Midbrain (tissue), 1 donor: ENCODE measurements at places on chromosomes 11 and 22.

GRCh38 chr11:79437981-79438630 lies 2.7 kb downstream of the TENM4 start:
- no peak for DNase-seq

DNA sequence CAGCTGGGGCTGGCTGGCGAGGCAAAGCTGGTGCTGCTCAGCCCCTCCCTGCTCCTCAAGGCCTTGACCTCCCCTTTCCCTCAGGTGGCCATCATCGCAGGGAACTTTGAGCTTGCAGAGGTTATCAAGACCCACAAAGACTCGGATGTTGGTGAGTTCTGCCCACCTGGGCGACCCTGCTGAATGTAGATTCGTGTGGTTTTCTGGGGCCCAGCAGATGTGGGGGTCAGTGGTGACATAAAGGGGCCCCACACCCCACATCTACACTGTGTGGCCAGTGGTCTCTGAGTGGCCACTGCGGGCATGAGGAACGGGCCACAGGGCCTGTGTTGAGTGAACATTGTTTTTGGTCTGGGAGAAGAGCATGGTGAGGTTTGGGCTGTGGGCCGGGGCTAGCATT lies 11.9 kb downstream of the SHANK3 start:
- DNase-seq = no peak

DNA sequence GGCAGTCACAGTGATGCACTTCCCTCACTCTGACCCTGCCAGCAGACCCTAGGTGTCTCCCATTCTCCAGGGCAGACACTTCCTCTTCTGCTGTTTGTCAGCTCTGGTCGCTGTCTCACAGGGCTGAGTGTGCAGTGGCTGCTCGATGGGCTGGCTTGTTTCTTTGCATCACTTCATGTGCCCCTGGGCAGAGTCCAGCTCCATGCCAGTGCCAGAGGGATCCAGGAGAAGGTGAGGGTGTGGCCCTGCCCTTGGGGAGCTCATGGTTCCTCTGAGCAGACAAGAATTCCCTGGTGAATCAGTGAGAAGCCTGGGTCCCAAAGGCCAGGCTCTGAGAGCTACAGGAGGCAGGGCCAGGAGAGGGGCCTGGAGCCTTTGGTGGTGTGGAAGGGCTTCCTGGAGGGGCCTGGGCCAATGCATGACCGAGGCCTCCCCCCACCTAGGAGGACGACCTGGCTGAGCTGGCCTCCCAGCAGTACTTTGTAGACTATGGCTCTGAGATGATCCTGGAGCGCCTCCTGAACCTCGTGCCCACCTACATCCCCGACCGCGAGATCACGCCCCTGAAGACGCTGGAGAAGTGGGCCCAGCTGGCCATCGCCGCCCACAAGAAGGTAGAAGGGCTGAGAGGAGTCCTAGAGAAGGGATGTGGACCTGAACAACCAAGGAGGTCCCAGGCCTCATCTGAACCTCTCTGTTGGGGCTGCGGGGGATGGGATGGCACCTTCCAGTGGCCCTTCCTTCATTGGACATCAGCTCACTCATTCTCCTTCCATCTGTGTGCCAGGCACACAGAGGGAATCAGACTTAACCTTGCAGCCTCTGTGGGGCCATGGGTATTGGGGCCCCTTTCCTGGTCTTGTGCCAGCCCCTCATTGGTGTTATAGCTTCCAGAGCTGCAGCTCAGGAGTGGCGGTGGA lies 66.1 kb downstream of the MYO7A start:
- DNase-seq = no peak

DNA sequence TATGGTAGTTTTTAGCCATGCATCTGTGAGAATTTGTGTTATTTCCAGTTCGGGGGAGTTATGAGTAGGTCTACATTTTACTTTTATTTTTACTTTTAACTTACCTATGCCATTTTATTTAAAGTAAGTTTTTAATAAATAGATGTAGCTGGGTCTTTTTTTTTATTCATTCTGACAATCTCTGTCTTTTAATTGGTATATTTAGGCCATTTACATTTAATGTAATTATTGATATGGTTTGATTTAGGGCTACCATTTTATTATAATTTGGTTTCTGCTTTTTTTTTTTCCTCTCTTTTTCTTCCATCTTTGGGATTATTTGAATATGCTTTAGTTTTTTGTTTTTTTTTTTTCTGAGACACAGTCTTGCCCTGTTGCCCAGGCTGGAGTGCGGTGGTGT lies 1.9 kb downstream of the SWAP70 start:
- DNase-seq = no peak

- DNase-seq = no peak
Observed at GRCh38 chr11:121437018-121437685, 15.0 kb upstream of the SORL1 start.

DNA sequence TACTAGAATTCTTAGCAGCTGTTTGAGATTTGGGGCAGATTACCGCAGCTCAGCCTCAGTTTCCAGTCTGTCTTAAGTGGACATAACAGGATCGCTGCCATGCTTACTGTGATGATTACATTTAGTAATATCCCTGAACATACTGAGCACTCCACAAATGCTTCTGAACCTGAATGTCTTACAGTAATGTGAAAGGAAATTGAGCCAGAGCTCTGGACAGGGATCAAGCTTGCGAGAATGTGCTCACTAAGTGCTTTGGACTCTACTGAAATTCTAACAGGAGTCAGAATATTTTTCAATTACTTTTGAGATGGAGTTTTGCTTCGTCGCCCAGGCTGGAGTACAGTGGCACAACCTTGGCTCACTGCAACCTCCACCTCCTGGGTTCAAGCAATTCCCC lies 118.6 kb upstream of the RASSF10 start:
- DNase-seq = no peak

DNA sequence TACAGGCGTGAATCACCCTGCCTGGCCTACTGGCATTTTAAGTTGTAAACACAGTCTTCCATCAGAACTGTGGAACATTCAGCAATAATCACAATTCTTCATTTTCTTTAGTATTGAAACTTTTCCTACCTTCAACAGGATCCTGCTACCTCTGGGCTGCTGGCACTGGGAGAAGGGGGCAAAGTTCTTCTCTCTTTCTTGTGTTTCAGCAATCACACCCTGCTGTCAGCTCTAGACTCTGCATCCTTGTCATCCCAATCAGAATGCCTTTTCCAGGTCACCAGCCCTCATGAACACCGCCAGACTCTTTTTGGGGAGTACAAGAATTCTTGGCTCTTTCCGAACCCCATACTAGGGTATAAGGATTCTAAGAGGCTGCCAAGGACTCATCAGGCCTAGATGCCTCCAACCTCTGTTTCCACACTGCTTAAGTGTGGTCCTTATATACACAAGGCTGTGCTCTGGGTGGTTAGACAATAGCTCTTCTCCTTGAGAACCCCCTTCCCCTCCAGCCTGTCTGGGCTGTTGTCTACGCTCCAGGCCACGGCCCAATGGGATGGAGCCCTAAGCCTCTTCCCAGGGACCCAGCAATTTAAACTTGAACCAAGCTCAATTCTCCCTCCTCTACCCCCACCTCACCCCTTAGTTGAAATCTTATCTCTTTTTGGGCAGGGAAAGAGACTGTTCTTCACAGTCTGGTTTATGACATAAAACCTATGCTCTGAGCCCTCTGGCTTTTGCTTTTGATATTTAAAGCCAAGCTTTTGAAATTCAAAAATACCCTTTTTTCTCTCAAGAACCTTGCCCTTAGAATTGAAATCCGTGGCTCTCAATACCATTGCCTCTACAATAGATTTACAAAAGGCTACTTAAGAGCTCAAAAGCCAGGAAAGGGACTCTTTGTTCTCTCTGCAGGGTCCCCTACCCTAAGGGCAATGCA lies 327.4 kb downstream of the BUD13 start:
- DNase-seq = no peak

GRCh38 chr11:93738647-93739081 lies 2.6 kb downstream of the TAF1D start:
- no peak for DNase-seq

DNA sequence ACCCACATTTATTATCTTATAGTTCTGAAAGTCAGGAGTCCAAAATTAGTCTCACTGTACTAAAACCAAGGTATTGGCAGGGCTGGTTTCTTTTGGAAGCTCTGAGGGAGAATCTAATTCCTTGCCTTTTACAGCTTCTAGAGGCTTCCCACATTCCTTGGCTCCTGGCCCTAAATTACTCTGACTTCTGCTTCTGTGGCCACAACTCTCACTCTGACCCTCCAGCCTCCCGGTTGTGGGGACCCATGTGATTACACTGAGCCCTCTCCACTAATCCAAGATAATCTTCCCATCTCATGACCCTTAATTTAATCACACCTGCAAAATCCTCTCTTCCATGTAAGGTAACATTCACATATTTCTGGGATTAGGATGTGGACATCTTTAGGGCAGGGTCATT lies 110.9 kb downstream of the ARL14EP start:
- no peak for DNase-seq

DNA sequence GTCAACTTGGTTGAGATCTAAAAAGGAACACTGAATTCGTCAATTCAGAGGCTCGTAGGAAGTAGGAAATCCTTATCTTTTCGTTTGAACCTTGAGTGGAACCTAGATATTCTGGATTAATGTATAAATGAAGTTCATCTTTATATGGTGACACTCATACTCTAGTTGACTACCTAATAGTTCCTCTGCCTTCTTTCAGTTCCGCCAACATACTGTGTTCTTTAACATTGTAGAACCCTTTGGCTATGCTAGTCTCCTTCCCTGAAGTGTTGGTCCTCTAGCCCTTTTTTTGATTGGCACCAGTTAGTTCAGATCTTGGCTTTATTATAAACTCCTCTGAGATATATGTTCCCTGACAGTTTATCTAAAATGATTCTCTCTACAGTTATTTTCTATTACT lies 1.5 kb downstream of the ATM start:
- DNase-seq = no peak

- no peak for DNase-seq
Observed at GRCh38 chr11:15178214-15178613, 63.5 kb downstream of the INSC start.

DNA sequence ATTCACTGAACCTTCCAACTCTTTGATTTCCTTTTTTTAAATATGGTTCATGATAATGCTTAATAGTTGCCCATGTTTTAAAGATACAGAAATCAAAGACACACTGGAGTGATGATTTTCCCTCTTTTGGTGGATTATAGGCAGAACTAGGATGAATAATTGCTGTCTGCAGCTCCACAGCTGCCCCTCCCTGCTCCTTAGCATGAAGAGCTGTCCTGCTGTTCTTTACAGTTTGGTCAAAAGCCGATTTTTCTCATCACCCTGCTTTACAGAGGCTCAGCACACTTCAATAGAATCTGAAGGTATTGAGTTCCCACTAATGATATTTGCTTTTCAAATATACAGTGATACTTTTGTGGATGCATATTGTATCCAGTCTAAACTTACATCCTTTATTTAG lies 202.6 kb downstream of the AASDHPPT start:
- DNase-seq = no peak

- no peak for DNase-seq
Observed at GRCh38 chr11:17257196-17257595, 19.3 kb upstream of the NUCB2 start.

GRCh38 chr22:24159650-24160049 lies 21.6 kb upstream of the SUSD2 start:
- DNase-seq = no peak

- no peak for DNase-seq
Observed at GRCh38 chr11:70398834-70399680, 728 bp downstream of the CTTN start.

DNA sequence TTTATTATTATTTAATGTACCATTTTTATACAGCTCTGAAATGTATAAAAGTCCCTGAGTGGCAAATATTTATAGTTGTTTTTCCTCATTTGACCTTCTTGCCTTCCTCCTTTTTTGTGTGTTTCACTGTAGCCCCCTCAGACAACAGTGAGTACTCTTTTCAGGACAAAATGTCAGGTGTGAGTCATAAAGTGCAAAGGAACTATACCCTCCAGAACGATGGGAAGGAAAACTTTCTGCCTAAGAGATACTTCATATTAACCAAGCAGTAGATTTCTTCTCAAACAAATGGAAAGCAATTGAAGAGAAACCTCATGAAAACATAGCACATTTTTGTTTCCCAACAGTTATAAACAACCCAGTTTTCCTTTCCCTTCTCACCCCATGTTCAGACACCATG lies 16.1 kb upstream of the MS4A7 start:
- no peak for DNase-seq

DNA sequence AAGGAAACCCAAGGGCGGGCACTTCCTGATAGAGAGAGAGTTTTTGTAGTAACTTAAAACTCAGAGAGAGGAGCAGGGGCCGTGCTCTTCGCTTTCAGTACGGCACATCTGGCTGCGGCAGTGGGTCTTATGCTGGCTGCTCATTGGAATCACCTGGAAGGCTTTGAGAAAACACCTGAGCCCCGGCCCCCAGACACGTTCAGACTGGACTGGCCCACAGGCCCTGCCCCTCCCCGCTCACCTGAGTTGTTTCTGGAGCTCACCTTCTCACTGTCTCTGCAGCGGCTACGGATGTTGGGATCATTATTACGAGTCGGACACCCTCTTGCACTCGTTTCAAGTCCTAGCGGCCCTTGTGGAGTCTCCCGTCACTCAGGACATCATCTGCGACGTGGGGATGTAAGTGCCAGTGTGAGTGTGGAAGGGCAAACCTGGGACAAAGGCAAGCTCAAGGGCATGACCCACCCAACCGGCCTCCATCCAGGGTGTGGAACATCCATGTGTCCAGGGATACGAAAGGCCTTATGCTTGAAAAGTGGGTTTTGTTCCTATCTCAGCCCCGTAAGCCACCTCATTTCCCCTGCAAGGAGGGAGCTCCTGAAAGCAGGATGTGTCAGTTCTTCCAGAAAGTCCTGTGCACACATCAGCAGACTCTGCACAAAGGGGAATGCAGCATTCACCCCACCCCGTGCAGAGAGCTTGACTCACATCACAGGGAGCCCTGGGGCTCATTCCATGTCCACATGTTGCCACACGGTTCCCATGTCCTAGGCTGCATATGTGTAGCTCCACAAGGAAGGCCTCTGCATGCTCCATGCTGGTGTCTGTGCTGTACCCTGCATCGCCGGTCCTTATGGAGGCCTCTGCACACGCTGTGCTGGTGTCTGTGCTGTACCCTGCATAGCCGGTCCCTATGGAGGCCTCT lies 5.4 kb downstream of the NADSYN1 start:
- no peak for DNase-seq

DNA sequence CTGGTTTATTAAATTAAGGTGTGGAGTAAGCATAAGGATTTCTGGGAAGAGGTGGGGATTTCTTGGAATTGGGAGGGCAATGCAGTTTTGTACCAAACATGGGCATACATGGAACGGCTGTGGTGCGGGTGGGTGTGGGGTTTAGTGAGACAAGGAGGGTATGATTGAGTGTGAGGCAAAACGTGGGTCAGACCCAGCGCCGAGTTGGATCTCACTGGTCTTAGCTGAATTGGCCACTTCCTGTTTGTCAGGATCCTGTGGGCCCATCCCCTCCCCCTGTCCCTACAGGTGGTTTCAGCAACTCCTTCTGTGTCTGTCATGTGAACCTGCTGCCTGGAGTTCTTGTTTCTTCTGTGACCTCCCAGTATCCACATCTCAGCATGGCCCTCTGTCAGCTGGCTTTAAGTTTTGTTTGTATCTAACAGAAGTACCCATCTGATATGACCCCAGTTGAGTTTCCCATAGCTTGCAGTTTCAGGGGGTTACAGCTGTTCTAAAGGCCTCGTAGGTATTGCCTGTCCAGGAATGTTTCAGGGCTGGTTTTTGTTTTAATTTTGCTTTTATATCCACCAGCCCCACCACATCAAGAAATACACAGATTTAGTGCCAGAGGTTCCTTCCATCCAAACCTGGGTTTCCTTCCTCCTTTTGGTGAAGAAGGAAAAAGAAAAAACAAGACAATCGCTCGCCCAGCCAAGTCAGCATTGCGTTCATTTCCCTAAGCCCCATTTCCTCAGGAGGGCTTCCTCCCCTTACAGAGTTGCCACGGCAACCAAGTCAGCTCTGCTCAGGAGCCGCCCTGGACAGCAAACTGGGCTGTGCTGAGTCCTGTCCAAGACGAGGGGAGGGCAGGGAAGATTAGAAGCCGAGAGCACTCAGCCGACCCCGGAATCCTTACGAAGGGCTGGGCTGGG lies 6.0 kb downstream of the APOL1 start:
- DNase-seq = no peak
